ENCODE measurements at places on chromosomes 5 and 9.

GRCh38 chr9:99167694-99168093, 54.0 kb downstream of the ALG2 start:
- DNase-seq, result no peak

GRCh38 chr5:33067291-33067690, 356.2 kb downstream of the NPR3 start:
- DNase-seq, result no peak

GRCh38 chr5:81750308-81751008, 439 bp downstream of the SSBP2 start:
- peak; percentile 80 for DNase-seq

DNA sequence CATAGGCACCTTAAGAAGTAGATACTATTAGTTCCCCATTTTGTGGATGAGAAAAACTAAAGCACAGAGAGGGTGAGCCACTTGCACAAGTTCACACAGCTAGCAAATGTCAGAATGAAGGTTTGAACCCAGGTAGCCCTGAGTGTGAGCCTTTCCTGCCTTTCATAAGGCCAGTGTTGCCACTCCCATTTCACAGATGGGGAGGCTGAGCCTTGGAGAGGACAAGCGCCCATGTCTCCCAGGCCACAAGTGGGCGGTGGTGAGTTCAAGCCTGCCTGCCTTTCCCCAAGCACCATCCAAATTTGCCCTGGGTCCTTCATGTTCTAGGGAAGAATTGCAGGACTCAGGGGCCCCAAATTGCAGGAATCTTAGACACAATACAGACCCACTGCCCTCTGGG, 50.6 kb downstream of the LHX2 start:
- DNase-seq, result peak; percentile 20

DNA sequence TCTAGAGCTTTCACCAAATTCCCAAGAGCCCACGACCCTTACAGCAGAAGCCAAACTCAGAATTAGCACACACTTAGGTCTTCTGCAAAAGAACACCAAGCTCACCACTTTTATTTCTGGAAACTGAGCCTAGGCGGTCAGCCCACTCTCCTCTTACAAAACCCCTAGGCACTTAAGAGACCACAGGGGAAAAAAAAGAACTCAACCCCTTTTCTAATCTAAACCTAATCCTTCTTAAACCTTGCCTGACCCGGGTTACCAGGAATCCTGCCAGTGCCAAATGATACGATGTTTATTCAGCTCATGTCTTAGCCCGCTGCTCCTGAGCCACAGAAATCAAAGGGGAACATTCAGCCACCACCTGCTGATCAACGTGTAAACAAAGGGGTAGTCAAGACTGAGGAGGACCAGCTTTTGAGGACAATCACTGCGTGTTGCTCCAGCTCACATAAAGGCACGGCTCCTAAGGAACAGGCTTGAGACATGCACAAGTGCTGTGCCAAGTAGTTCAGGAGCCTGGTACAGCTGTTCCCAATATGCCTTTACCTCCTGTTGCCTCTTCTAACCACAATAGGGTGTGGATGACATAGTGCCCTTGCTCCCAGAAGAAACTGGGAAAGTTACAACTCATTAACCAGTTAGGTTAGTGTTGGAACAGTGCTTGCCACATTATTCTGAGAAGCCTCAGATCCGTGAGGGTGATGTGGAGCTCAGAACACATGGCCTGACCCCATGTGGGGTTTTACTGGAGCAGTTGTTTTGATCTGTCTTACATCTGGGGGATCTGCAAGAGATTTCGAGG, 49.3 kb downstream of the ZFAND5 start:
- no peak for DNase-seq

GRCh38 chr5:180173875-180174586, 35.0 kb downstream of the RASGEF1C start:
- no peak for DNase-seq

GRCh38 chr5:140996060-140996459, 29.8 kb downstream of the PCDHAC2 start:
- DNase-seq, result no peak

GRCh38 chr5:151686674-151687407, at the start of gene SPARC:
Gene SPARC (minus strand): TSS chr5:151686915. CDS start chr5:151676188, 10,727 bp downstream.
- DNase-seq, result no peak

GRCh38 chr9:111414406-111414805, 69.8 kb downstream of the ECPAS start:
- DNase-seq, result no peak

DNA sequence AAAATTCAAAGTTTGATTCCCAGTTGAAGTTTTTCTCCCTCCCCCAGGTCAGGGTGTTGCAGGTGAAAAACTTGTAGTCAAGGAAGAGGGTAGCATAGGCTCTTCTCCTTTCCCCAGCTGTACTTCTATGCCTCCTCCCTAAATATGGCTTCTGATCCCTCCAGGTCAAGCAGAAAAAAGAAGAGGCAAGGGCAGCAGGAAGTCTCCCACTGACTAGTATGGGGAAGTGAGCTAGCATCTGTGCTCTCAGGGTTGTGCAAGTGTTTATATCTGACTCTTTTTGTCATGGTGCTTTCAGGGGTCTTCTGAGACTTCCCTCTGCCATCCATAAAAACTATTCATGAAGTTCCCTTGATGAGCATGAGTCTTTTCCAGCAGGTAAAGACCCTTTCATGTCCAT, 76.0 kb downstream of the ATPSCKMT start:
- peak; percentile 43 for DNase-seq

DNA sequence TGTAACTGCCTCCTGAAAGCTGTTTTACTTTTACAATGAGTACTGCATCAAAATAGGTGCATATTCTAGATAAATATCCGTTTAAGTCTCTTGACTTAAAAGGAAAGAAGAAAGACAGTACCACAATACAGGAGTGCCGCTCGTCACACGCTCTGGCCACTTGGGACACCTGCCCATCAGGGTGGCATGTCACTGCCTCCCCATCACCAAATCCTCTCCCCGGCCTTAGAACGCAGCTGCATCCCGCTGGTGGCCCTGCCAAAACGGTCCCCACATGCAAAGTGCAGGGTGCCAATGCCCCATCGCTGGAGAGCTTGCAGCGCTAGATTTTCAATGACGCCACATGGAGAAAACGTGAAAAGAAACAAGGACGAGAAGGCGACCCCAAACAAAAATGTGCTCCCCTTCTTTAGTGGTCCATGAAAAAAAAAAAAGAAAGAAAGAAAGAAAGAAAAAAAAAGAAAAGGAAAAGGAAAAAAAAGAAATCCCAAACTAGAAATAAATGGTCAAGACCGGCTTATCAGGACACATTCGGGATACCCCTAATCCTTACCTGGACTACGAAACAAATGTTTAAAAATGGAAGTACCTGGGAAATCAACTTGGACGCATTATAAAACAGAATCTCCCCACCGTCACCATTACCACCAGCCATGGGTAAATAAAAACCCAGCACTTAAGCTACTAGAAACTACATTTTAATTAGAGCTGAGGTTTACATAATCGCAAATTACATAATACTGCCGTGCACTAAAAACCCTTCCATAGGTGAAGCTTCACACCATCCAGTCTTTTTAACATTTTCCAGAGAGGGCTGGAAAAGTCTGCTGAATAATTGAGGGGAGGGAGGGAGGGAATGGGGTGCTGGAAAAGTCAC, 1.0 kb downstream of the ANKH start:
- DNase-seq, result peak; percentile 22

GRCh38 chr5:113337515-113338415, 97.0 kb downstream of the TSSK1B start:
- DNase-seq, result no peak

DNA sequence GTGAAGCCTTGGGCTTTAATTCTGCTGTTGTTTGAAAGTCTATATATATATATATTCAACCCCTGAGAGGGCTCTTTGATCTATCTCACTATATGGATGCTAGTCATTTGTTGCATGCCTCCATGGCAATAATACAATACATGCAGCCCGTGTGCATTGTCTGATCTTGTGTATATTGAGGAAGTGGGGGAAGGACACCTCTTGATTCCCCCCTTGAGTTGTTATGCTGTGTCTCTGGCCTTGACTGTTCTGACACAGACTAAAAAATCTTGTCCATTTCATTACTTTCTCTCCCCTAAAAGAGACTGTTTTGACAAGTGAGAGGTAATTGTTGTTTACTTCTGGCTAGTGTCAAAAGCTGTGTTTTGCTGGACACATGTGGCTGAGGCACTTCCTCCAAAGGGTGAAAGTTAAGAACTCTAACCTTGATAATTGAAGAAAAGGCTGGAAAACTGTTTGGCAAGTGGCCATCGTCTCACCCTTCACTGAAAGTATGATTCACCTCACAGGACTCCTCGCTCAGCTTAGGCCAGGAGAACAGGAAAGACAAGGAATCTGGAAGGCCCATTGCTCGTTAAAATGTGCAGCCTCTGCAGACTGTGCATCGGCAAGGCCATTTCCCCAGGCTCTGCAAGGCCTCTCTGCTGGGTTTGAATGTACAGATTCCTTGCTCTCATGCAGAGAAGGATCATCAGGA, 304.0 kb downstream of the PRELID2 start:
- no peak for DNase-seq

GRCh38 chr5:73644385-73644963, 18.5 kb downstream of the ARHGEF28 start:
- no peak for DNase-seq

DNA sequence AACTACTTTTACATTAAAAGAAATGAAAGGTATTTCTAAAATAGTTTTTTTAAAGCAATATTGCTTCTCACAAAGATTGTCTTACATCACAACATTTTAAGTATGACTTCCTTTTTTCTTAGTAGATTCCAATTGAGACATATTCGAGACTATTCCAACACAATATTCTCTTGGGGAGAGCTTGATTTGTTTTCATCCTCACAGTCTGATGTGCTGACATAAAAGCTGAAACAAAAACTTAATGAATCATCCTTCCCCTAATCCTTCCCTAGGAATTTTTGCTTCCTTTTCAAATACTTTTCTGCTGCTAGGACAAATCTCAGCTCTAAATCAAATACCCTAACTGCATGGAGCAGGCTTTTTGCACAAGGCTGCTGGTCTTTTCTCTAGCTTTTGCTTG, 245.8 kb upstream of the MAP3K1 start:
- no peak for DNase-seq

- peak; percentile 61 for DNase-seq
Measured at GRCh38 chr9:131334629-131335367, 45.3 kb downstream of the PLPP7 start.

DNA sequence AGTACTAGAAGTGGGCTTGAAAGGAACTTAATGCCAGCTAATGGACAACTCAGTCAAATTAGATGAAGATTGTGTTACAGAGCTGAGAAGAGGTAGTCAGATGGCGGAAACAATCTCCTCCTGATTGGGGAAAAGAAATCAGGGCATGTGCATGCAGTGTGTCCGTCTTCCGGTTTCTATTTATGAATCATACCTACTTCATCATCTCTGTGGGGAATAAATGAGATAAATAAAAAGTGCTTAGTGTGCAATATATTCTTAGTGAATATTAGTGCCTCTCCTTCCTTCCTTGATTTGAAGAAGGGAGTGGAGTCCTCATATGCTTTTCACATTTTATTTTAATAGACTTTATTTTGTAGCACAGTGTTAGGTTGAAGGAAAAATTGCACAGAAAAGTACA, 108.7 kb upstream of the NFIL3 start:
- DNase-seq, result no peak

DNA sequence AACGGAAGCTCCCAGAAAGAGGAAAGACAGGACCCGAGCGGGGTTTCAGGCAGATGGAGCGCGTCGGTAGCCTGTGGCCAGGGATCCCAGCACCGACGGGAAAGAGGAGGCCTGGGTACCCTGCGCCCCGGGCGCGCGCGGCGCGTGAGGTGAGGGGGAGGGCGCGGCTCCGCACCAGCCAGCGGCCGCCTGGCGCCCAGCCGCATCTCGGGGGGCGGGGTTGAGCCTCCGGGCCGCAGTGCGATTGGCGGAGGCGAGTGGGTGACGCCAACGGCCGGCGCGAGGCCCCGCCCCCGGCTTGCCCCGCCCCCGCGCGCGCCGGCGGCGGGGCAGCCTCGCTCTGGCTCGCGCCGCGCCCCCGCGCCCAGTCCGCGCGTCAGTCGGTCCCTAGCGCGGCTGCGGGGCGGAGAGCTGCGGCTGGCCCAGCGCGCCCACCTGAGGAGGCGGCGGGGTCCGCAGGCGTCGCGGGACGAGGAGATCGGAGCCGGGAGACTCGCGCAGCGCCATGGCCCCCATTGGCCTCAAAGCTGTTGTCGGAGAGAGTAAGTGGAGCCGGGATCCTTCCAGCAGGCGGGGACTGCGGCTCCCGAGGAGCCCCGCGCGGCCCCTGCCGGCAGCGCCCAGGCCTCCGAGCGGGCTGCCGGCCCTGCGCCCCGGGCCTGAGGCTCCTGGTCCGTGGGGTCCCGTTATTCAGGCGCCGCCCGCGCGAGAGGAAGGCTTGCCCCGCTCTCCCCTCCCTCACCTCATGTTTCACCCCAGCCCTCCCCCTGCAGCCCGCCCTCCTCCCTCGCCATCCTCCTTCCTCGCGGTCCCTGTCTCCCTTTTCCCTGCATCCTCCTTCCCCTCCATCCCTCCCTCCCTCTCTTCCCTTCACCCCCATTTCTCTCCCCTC, at the start of gene STXBP1:
STXBP1 (plus strand) TSS at position 379 of the 892 bp plus-strand sequence; CDS start at position 506, 127 bp downstream.
- peak; percentile 87 for DNase-seq

- no peak for DNase-seq
Measured at GRCh38 chr9:71363286-71363961, 242.0 kb upstream of the TRPM3 start.

- no peak for DNase-seq
Measured at GRCh38 chr9:111588846-111589245, 10.6 kb downstream of the PTGR1 start.

- DNase-seq, result no peak
Measured at GRCh38 chr9:94078086-94078485, 6.2 kb upstream of the PTPDC1 start.

- DNase-seq, result peak; percentile 52
Measured at GRCh38 chr5:90020575-90021538, 388.7 kb downstream of the CETN3 start.

GRCh38 chr5:111851631-111852548, 94.9 kb upstream of the NREP start:
- DNase-seq, result peak; percentile 32

DNA sequence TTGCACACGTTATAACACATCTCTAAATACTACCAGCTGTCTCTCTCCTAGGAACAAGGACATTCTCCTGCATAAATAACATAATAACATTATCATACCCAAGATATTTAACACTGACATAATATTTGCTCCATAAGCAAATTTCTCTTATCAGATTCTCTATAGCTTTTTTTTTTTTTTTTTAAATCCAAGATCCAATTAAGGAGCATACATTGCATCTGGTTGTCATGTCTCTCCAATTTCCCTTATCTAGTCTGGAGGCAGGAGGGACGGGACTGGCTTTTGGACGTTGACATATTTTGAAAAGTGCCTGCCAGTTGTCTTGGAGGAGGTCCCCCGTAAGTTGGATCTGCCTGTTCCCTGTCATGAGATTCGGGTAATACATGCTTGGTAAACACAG, 76.6 kb downstream of the RAPGEF1 start:
- DNase-seq, result no peak

GRCh38 chr5:143056339-143056704, 286.1 kb downstream of the ARHGAP26 start:
- DNase-seq, result no peak

- DNase-seq, result no peak
Measured at GRCh38 chr9:133054194-133054890, 7.4 kb upstream of the CEL start.

GRCh38 chr5:154157483-154158378, 32.8 kb upstream of the GALNT10 start:
- DNase-seq, result peak; percentile 10

GRCh38 chr5:54186108-54186507, 124.3 kb downstream of the ARL15 start:
- no peak for DNase-seq

GRCh38 chr9:92538541-92538940, 2.8 kb upstream of the ECM2 start:
- DNase-seq, result no peak

Data from suppressor macrophage (primary cell).